Daoy (cell line): ENCODE measurements at places on chromosomes 3 and 15.
A peak's percentile ranks its signal among the peaks of the same experiment; 100 is the strongest.

GRCh38 chr3:61052851-61053250, 198.4 kb downstream of the FHIT start:
- no peak for DNase-seq

- peak; percentile 61 for DNase-seq
Measured at GRCh38 chr15:41772720-41773331, 1.5 kb upstream of the MAPKBP1 start.

DNA sequence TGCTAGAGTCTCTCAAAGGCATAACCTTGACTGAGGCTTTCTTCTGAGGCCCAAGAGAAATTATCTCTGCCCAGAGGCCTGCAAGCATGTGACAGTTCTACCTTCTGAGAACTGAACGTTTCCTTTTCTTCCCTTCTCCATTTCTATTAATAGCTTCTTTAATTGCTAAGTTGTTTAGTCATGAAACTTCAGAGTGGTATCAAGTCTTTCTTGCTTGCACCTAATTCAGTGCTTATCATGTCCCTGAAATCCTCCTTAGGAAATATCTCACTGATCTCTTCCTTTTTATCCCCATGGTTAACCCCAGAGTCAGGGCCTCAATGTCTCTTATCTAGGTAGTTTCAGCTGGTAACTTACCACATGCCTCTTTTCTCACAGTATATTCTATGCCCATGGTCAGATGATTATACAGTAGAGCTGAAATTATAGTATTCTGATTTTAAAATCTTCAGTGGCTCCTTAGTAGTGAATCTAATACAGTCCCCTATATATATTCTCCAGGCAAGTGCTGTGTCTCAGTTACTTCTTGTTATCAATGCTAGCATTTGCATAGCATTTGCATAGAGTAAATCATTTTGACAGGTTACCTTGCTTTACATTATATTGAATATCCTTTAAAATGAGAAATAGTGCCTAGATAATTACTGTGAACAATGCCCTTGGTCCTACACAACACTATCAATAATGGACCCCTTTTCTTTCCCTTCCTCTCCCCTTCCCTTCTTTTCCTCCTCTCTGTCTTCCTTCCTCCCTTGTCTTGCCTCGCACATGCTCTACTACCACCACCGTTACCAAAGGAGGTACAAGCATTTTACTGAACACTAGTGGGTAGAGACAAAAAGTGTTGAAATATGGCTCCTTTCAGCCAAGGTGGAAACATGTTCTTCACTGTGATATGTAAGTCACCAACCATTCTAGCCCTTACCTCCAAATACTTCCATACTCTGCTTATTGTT, 33.0 kb downstream of the KBTBD8 start:
- no peak for DNase-seq

GRCh38 chr15:66578286-66578875, 12.6 kb upstream of the LCTL start:
- peak; percentile 71 for DNase-seq

DNA sequence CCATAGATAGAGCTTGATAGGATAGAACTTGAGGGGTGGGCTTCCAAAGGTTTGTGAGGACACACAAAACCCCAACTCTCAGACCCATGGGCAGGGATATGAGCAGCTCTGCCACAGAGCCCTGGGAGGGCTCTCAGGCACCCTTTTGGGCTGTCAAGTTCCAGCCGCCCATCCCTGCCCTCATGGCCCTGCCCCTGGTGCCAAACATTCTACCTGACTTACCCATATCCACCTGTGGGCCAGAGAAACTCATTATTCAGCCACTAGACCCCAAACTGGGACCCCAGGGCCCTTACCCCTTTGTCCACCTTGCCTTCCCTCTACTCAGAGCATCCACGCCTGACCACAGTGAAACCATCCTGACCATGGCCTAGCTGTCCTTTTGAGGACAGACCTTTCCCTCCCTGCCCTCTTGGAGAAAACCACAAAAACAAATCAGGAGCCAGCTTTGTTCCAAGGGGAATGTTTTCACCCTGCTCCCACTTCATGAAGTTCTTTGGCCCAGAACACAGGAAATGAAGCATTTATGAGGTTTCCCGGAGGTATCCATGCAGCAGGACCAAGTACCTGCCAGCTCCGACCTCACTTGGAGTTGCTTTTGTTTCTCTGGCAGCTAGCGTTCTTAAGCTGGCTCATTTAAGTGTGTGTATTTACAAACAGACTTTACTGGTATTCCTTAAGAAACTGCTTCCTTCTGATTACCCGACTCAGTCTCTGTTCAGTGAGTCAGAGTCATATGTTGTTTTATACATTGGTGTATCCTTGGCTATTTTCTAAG, 34.2 kb upstream of the GALNT15 start:
- peak; percentile 46 for DNase-seq

GRCh38 chr3:23994244-23994569, 49.1 kb downstream of the NR1D2 start:
- DNase-seq, result no peak

GRCh38 chr15:64333986-64334929, 21.7 kb downstream of the CSNK1G1 start:
- no peak for DNase-seq

DNA sequence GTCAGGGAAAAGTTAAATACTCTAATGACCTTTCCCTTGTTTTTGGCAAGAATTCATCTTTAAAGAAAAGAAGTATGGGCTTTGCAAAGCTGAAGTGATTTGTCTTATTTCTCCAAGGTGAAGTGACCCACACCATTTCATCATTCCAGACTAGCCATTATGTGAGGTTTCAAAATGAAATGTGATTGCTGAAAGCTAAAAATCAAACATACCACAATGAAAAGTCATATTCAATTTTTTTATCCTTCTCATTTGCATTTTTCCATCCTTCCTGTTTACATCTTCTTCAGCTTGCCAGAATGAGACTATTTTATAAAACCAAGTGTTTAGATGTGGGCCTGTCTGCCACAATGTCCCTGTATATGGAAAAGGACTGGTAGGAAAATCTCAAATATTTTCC, 142.3 kb upstream of the STRIT1 start:
- no peak for DNase-seq

DNA sequence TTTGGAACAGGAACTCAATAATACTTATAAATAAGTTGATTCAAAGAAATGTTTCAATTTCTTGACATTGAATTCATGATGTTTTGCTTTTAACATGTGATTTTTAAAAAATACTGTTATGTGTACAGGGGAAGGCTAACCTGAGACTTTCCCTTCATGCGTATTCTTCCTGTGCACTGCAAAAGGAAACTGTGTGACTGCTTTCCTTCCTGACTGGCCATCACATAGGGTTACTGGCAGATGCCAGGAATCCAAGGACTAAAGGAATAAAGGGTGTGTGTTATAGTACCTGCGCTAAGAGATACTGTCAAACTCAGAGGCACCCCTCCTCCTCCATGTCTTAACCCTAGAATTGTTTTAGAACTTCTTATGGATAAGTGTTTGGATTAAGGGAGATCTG, 236.0 kb downstream of the UBE2E2 start:
- no peak for DNase-seq

DNA sequence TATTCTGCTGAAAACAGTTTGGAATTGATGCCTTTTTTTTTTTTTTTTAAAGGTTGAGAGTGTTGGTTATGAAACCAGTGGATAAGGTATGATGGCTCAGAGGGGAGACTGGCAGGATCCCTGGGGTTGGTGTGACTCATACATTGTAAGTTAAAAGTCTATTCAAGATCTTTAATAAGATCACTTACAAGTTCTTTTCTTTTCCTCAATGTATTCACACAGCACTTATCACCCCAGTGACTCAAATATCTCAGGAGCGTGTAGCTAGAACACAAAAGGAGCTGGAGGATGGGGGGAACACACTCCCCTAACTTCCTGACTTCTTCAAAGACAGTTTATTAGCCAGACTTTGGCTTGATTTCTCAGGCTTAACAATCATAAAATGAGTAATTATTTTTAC, 285.3 kb downstream of the SV2B start:
- DNase-seq, result peak; percentile 77

GRCh38 chr3:129878355-129878754, 15.2 kb downstream of the TMCC1 start:
- no peak for DNase-seq

DNA sequence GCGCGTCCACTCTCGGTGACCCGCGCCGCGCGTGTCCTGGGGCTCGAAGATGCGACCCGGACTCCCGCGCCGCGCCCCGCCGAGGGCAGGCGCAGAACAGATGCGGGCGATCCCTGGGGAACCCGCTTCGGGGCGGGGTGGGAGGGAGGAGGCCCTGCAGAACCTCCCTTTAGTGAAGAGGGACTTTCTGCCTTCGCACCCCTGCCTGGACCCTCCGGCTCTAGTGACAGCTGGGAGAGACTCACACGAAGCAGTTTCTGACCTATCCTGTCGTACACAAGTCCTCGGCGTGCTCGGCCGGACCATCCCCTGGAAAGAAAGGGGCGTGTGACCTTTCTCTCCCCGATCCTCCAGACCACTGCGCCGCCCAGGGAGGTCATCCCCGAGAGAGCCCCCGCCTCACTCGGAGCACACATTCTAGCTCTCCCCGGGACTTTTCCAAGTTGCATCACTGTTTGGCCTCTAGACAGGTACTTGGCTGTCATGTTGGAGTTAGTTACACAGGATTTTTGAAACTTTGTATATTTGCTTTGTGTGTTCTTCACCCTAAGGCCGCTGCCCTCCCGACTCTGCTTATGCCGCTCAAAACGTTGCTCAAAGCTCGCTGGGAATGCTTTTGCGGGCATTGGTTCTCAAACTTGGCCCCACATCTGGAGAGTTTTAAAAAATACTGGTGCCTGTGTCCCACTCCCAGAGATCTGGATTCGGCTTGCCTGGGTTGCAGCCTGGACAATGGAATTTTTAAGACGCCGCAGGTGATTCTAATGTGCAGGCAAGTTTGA, 582 bp downstream of the CGNL1 start:
- peak; percentile 13 for DNase-seq

- DNase-seq, result no peak
Measured at GRCh38 chr15:57223345-57223744, 153.0 kb upstream of the CGNL1 start.

DNA sequence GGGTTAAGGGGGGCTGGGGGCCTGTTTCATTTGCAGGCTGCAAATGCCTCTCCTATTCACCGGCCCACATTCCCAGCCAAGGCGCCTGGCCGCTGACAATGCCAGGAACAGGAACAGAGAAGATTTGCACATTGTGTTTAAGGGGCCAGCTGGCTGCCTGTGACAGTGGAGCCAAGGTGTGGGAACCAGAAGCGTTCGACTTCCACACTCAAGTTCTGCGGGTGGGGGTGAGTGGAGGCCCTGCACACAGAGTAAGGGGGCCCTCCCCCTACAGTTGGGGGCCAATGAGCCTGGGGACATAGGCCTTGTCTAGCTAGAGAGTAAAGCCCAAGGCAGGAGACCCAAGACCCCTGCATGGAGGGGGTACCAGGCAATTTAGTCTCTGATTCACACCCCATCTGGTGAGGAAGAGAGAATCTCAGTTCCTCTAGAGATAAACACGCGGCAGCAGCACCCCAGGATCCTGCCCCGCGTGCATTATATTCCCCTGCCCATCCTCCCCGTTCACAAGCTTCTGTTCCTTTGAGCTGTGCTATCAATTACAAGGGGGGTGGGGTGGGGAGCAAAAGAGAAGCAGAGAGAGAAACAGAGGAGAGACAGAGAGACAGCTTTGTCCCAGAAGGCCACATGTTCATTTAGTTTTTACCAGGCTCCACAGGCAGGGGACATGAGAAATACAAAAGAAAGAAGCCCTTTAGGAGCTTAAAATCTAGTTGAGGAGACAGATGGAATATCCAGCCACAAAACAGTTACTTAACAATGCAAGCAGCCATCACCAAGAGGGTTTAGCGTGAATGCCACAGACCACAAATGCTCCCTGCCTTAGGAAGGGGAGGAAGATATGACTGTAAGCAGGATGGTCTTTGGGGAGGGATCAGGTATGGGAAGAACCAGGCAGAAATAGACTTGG, 9.2 kb downstream of the IGDCC3 start:
- DNase-seq, result no peak

GRCh38 chr15:48748535-48748934, 62.3 kb downstream of the CEP152 start:
- DNase-seq, result no peak

DNA sequence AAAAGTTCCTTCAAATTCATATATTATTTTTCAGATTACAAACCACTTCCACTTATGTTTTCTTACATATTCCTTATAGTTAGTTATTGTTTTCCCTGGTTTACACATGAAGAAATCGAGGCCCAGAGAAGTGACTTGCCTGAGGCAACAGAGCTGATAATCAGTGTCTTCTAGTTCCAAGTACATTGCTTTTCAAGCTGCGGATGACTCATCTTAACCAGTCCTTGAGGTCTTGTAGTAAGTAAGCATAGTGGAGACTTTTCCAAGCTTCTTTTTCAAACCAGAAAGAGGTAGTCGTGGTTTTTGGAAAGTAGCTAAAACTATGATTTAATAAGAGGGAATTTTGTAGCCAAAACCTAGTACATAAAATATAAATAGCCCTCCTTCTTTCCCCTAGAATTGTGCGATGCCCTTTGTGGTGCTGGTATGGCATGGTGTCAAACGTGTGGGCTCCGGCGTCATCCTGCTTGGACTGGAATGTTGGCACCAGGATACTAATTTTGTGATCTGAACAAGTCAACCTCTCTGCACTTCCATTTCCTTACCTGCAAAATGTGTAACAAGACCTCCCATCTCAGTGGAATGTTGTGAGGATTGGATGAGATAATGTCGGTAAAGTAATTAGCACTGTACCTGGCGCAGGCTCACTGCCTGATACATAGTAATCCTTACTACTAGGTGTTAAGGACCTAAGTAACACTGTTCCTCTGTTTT, 19.0 kb upstream of the DLG1 start:
- DNase-seq, result peak; percentile 87

DNA sequence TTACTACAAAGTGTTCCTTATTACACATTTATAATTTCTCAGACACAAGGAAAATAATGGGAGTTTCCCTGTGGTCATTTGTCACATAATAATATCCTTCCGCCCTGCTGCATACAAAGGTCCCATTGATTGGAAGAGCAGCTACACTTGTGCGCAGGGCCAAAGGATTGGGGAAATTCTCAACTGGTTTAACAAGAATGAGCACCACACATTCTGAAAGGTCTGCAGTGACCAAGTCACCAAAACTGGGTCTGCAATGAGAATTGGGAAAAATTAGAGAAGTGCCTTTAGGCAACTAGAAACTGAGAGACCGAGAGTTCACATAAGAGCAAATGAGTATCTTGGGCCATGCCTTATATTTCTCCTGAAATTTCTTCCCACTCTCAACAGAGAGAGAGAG, 98.2 kb upstream of the NR2F2 start:
- no peak for DNase-seq

- DNase-seq, result peak; percentile 27
Measured at GRCh38 chr3:133136114-133137041, 98.2 kb downstream of the TMEM108 start.

- DNase-seq, result no peak
Measured at GRCh38 chr15:67740405-67740804, 84.9 kb upstream of the SKOR1 start.

DNA sequence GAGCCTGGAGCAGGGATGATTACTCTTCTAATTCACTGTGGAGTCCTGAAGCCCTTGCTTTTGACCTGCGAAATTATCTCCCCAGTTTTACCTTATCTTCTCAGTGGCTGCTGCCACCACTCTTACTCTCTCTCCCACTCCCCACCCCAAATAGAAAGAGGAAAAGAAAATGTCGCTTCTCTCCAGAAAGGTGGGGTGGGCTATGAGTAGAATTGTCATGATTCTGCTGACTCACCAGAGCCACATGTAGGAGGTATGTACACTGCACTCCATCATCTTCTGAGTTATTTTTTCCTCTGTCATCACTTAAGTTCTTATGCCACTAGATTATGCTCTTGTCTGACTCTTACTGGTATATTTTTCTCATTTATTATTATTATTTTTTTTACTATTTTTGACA, 43.9 kb upstream of the TMEM158 start:
- DNase-seq, result no peak
